ENCODE measurements at places on chromosomes 11 and 22.
A peak's percentile ranks its signal among the peaks of the same experiment; 100 is the strongest.

DNA sequence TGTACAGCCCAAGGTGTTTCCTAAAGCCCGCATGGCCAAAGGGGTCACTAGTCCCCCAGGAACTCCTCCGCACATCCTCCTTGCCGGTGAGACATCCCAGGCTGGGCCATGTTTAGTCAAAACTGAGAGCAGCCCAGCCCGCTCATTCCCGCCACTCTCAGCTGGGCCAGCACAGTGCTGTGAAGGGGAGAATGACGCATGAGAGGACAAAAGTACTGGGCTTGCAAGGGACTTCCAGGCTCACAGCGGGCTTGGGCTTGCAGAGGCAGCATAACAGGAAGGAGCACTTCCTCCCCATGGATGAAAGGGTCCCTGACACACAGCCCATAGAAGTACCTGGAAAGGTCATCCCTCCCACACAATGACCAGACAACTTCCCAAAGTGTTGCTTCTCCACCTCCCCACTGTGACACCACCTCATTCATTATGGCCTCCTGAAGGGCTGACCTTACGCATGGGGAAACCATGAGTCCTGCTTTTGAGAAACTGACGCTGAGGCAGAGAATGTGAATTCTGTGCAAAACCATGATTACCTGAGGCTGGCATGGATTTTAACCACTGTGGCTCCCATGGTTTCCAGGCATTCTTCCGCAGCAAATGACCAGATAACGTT, 19.1 kb downstream of the ETS1 start:
- DNase-seq = no peak

- DNase-seq = no peak
Measured at GRCh38 chr22:19843107-19843856, 11.4 kb downstream of the GNB1L start.

- DNase-seq = no peak
Measured at GRCh38 chr11:36146437-36146836, 142.8 kb downstream of the COMMD9 start.

DNA sequence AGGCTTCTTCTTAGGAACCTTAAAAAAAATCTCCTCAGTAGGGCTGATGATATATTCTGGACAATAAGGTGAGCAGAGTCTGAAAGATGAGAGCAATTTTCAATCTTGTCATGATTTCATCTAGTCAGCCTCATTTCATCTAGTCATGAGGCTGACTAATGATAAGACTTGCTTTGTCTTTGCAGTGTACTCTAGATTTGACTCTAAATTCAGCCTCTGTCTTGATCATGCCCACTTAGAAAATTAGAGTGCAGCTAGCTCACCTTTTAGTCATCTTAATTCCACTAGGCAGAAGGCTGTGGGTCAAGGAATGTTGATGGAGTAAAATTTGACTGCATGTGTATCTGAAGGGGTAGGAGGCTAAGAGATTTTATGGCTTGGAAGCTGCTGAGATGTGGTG, 5.5 kb downstream of the EHF start:
- DNase-seq = no peak

DNA sequence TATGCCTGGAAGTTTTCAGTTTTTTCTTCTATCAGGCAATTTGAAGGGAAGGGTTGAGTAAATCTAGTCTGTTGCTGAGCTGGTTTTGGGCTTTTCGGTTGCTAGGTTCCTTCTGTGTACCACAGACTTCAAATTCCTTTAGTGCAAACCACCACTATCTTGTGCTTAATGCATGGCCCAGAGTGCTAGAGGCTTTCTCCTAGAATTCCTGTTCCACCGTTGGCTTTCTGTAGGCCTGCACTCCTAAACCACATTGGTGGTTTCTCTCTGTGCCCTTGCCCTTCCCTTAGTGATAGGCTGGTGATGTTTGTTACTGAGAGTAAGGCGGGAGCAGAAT, 47.1 kb upstream of the CTSC start:
- DNase-seq = no peak

GRCh38 chr11:29511394-29511793, 505.4 kb downstream of the KCNA4 start:
- DNase-seq = no peak

GRCh38 chr11:112983887-112984286, 22.7 kb downstream of the NCAM1 start:
- DNase-seq = no peak

GRCh38 chr11:70431611-70432010, 33.3 kb downstream of the CTTN start:
- no peak for DNase-seq

GRCh38 chr11:36398231-36398953, 102.3 kb downstream of the PRR5L start:
- no peak for DNase-seq

GRCh38 chr11:35009191-35009943, 92.9 kb downstream of the PDHX start:
- DNase-seq = no peak

DNA sequence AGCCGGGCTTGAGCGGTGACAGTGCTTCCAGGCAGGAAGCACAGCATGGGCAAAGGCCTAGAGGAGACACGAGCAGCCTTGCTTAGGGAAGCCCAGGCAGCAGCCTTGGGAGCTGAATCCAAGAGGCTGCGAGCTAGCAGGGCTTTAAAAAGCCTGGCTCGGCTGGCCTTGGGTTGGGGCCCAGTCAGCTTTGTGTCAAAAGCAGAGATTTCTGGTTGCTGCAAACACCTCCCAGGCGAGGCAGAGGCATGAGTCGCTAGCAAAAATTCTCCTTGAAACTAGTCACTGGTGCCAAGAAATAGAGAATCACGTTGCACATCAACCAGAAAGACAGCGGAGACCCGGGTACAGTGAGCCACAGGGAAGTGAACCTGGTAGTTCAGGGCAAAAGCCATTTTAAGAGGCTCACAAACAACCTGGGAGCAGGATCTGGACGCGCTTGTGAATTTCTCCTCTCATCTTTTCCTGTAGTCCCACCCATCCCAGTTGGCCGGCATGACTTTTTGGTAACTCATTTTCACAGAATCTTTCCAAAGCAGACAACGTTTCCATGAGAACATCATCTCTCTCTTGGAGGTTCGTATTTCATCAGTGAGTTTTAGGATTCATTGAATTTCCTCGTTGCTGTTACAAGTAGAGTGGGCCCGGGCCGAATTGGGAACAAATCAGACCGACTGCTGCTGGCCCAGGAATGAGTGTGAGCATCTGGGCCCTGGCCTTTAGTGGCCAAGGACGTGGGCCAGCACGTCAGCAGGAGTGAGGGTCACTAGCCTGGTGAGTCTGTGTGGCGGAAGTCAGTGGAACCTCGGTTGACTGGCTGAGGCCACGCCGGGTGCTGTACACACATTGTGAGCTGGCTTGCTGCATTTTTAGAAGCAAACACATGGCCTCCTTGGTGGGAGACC, 16.4 kb upstream of the FGF4 start:
- peak; percentile 83 for DNase-seq

DNA sequence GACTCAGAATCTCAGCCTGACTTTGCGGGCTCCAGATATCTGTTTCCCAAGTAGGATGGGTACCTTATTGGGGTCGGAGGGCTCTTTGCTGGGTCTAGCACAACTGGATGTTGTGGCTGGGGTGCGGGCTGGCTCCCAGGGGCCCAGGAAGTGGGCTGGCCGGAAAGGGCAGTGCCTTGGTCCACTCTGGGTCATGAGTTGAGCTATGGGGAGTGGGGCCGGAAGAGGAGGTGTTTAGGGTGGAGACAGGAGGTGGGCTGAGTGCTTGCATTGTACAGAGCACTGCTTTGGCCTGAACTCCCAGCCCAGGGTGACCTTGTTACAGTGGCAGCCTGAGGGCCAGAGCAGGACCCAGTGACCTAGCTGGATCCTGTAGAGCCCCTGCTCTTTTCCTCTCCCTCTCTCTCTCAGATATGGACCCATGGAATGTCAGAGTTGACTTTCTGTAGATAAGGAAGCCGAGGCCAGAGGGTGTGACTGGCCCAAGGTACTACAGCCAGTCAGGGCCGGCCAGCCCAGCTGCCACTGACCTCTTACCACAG, 13.2 kb downstream of the PHLDB1 start:
- peak; percentile 63 for DNase-seq

DNA sequence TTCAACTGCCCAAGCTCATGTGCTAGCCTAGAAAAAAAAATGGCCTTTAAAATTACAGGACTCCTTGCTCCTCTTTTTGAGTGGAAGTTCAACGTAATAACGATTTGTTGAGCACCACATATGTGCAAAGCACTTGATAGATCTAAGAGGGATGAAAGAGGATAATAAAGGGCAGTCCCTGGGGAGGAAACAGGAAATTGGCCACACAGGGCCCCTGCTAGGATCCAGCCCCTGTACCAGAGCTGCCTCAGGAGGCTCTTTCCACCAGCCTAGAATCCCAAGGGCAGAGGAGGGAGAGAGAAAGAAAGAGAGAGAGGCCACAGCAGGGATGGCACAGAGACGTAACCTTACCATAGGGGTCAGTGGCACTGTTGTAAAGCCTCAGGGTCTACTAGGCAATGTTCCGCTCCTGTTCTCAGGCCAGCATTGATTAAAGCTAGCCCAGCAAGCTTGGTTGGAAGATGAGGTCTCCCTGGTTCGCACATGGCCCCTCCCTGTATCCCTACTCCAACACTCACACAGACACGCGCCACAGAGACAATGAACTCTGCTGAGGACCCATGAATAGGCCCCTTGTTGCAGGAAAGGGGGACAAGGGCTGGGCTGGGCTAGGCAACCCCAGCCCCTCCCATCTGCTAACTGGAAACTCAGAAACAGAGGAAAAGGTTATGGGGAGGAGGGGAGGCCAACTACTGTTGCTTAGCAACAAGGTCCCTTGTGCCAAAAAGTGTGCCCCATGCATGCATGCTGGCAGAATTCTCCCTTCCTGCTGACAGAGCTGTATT, at the start of gene TMPRSS5:
Gene TMPRSS5 (minus strand): TSS at position 438 of the 785 bp plus-strand sequence. CDS start 84 bp downstream, at position 354.
- peak; percentile 41 for DNase-seq

- DNase-seq = no peak
Measured at GRCh38 chr22:39493759-39494158, 8.3 kb upstream of the MIEF1 start.

DNA sequence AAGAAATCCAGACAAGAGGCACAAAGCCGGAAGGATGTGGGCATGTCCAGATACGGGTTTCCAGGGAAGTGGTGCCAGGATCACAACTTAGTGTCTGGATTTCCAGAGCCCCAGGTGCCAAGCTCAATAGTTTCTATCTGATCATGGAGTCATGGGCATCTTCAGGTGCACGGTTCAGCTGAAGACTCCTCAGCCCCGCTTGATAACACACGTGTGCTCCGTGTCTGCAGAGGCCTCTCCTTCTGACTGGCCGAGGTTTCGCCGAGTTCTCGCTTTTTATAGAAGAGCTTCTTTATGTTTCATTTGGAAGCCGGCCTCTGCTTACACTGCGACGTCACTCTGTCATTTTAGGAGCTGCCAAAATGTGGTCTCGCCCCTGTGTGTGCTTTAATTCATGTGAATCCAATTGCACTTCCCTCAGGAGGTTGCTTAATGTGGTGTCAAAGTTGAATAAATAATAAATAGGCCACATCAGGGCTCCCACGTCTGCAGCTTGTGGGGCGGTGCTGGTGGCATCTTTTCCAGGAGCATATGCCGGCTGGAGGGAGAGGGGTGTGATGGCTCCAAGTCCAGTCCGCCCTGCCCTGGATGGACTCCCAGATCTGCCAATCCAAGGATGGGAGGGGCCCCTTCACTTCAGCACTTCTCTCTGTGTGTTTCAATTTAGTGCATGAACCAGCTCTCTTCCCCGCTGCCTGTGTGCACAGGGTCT, 1410.8 kb downstream of the TBC1D22A start:
- DNase-seq = no peak

Measured in left forelimb (tissue), 1 donor.